ENCODE measurements at places on chromosomes 3 and 15.

DNA sequence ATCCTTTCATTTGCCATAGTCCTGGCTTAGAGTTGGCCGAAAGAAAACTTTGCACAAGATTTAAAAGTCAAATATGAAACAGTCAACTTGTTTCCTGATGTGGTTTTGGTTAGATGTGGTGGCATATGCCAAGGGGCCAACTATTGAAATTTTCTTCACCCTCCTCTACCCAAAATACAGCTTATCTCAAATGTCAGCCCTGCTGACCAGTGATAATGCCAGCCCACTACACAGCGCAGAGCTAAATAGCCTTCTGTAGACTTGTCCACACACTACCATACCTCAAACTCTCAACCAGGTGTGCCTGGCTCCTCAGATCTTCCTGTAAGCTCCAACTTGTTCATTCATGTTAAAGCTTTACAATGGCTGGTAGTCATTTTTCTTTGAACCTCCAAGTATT lies 368.5 kb upstream of the STAC start:
- DNase-seq, result no peak

- DNase-seq, result no peak
These were observed 10.1 kb downstream of the MKRN2 start for GRCh38 chr3:12566976-12567375.

DNA sequence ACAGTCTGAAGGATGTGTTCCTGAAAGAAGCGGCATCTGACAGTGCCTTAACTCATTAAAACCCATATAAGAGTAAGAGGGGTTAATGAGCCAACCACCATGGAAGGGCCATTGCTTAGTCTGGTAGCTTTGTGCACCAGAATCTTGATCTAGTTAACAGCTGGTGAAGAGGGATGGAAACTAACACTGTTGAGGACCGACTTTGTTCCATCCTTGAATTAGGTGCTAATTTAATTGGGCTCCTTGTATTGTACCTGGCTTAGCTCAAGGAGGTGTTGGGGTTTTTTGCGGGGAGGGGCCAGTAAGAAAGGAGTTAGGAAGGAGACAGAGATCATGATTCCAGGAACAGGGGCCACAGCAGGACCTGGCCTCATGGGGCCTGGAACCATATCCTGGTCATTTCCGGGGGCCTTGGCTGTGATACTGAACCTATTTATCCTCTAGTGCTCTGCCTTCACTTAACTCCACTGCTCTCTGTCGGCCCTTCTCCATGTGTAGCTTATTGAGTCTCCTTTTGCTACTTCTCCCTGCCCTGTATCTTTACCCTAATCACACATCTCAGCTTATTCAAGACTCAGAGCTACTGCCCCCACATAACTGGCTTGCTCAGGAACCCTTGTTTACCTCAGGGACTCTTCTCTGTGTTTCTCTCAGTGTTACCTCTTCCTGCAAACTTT lies 93.0 kb downstream of the RPL22L1 start:
- DNase-seq, result no peak

DNA sequence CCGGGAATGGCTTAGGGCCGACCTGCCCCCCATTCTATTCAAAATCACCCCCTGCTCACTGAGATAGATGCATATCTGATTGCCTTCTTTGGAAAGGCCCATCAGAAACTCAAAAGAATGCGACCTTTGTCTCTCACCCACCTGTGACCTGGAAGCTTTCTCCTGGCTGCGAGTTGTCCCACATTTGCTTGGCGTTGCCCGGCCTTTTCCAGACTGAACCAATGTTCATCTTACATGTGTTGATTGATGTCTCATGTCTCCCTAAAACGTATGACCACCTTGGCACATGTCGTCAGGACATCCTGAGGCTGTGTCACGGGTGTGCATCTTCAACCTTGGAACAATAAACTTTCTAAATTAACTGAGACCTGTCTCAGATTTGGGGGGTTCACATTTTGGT lies 3.4 kb upstream of the MUC20 start:
- DNase-seq, result no peak

DNA sequence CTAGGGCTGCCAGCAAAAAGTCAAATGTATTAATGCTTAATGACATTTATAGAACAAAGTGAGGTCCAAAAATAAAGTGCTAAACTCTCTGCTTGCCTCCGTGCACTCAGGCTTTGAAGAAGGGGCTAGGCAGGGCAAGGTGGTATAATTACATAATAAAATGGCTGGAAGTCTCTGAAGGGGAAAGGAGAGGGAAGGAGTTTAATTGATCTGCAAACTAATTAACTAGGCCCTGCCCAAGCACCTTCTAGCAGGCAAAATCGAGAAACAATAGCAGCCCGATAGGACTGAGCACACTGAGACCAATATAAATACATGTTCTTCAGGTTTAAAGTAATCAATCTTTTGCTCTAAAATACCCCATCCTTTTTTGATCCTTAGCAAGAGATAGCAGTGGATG lies 13.0 kb downstream of the DIS3L start:
- DNase-seq, result no peak
